ENCODE measurements at places on chromosomes 3 and 15.

DNA sequence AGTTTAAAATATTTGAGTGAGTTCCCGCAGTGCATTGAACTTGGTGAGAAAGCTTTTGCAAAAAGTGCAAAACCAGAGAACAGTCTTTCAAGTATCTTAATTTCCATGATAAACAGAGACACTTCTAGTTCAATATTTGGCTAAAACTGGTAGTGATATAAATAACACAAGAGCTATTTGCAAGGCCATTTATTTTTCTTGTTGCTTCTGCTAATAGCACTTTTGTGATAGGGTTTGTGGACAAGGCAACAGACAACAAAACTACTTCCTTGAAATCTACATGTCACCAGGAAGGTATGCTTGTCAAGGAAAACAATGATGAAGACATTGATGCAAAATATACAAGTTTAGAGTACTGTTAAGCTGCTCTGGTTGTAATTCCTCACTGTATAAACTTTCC, 1225.1 kb downstream of the OTOL1 start:
- DNase-seq: no peak

GRCh38 chr3:50388016-50388719, 28.8 kb upstream of the TMEM115 start:
- no peak for DNase-seq

DNA sequence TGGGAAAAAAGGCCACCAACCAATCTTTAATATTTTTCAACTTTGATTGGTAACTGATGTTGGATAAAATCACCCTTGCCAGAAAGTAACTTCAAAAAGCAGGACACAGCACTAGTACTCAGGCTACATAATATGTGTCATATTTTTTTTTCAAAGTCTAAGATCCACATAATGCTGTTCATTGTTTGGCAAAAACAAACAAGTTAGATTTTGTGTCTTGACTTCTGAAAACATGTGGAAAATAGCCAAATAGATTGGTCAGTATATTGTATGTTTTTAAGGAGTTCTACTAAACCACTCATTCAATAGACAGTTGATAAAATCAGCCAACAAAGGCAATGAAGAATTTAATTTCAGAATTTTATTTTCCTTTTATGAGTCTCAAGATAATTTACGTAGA, 111.7 kb upstream of the CCDC54 start:
- DNase-seq: no peak

GRCh38 chr15:71146580-71146982, 31.3 kb downstream of the THSD4 start:
- DNase-seq: no peak

- no peak for DNase-seq
Observed at GRCh38 chr15:72200395-72201237, 3.0 kb upstream of the GRAMD2A start.

GRCh38 chr3:111967068-111967467, 11.8 kb upstream of the ABHD10 start:
- DNase-seq: no peak

- no peak for DNase-seq
Observed at GRCh38 chr15:47887241-47887800, 170.0 kb downstream of the SEMA6D start.

DNA sequence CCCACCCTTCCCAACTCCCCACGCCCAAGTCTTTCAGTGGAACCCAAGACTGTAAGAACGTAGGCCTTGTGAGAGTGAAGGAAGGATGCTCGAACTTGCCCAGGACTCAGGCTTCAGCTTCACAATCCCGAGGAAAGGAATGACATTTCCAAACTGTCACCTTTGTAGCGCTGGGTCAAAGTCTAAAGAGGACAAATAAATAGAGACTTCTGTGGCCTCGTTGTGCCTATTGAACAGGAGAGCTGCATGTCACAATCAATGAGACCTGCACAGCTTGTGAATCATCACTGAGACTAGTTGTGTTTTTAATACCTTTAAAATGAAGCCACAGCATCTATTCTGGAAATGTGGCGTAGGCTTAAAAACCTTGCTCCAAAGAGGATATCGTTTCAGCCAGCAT, 222.8 kb upstream of the ST8SIA2 start:
- no peak for DNase-seq

DNA sequence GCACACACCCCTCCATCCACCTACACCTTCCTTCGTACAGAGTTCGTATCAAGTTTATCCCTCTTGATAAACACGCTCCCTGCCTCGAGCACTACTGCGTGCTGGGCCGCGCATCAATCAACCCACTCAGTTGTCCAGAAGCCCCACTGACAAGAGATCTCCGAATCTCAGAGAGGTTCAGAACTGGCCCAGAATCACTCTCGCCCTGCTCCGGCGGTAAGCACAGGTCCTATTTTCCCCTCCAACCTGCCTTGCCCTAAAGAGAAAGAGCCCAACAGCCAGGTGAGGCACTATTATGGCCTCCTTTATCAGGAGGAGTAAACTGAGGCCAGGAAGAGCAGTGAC, 494 bp upstream of the NISCH start:
- DNase-seq: no peak

DNA sequence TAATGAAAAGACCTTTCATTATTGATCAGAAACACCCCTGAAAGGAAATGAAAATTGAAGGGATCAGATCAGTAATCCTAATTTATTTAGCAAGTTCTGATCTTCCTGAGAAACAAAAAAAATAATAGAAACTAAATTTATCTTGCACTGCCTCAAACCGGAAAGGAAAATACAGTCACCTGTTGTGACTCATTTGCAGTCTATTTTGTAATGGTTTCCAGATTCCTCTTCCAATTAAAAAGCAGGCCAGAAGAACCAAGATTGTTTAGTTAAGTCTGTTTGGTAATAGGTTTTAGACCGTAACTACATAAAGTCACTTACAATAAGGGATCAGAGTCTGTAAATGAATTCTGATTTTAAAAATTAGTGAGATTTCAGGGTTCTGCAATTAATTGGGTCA, 49.7 kb upstream of the ATOSA start:
- DNase-seq: no peak

GRCh38 chr15:83144771-83145170, 37.3 kb downstream of the TM6SF1 start:
- DNase-seq: no peak

GRCh38 chr15:85642693-85643066, 152.0 kb downstream of the KLHL25 start:
- DNase-seq: no peak

GRCh38 chr3:170200987-170201386, 19.5 kb upstream of the PHC3 start:
- DNase-seq: no peak
